ENCODE measurements at places on chromosomes 12 and 14.

DNA sequence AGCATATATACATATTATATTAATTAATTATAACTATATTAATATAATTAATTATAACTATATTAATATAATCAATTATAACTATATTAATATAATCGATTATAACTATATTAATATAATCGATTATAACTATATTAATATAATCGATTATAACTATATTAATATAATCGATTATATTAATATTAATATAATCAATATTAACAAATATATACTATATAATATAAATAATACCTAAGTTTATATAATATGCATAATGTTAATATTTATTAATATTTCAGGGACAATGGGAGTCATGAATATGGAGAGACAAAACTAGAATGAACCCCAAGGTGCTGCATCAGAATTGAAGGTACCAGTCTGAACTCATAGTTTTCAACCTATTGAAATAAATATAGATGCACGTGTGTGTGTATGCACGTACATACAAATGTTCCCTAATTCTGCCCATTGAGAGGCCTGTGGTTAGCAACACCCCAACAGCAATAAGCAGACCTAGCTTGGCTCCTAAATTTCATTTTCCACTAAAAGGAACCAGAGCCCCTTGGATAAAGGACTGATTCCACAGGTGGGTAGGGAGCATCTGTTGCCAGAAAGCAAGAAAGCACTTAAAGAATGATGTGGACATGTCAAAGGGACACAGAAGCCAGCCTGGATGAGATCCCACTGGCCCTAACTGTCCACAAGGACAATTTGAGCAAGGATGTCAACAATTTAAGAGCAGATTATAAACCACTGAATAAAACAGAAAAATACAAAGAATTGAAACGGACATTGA is 21.3 kb downstream of the SSH1 start:
- DNase-seq: no peak

DNA sequence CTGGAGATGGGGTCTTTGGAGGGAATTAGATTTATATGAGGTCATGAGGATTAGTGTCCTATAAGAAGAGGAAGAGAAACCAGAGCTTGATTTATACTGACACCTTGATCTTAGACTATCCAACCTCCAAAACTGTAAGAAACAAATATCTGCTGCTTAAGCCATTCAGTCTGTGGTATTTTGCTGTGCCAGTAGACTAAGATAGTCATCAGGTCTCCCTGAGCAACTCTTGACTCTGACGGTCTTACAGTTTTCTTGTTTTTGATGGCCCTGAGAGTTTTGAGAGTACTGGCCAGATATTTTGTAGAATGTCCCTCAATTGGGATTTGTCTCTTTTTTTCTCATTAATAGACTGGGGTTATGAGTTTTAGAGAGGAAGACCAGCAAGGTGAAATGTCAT is 51.7 kb downstream of the TSHR start:
- DNase-seq: no peak

DNA sequence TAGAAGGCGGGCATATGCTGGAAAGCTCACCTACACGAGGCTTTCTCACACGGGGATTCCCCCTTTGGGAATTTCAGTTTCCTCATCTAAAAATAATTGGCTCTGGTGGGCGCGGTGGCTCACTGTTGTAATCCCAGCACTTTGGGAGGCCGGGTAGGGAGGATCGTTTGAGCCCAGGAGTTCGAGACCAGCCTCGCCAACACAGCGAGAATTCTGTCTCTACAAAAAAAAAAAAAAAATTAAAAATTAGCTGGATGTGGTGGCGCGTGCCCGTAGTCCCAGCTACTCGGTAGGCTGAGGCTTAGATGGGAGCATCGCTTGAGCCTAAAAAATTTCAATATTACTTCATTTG is 400 bp upstream of the NDUFA12 start:
- no peak for DNase-seq

GRCh38 chr12:690466-690865 is 27.2 kb upstream of the NINJ2 start:
- no peak for DNase-seq

GRCh38 chr12:132493482-132494178 is 3.7 kb downstream of the FBRSL1 start:
- DNase-seq: no peak

DNA sequence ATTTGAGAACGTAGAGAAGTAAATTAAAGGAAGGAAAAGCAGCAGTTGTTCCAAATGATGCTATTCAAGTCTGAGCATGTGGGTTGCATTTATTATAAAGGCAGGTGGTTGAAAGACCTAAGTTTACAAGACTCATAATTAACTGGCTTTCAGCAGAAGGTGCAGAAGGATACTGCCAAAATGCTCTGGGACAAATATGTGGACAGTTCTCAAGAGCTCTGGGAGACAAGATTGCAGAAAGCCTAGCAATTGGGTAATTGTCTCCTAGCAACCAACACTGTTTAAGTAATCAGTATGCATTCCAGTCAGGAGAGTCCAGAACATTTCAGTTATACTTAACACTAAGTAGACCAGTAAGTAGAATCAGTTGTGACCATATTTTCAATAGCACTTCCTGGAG is 131.5 kb downstream of the GPR135 start:
- peak; percentile 55 for DNase-seq

DNA sequence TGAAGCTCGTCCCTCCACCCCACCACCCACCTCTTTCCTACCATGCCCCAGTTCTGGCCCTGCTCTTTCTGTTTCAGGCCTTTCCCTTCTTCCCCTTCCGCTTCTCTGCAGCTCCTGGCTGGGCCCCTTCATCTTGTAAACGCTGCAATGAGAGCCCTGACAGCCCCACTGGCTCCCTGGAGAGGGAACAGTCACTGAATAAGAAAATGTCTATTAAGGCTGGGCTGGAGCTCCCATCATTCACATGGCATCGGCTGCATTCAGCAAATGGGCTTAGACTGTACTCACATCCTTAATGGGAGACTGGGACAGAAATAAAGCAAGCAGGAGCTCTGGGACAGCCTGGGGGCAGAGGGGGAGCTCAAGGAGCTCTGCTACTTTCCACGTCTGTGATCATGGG is 45.2 kb upstream of the TUNAR start:
- DNase-seq: no peak

DNA sequence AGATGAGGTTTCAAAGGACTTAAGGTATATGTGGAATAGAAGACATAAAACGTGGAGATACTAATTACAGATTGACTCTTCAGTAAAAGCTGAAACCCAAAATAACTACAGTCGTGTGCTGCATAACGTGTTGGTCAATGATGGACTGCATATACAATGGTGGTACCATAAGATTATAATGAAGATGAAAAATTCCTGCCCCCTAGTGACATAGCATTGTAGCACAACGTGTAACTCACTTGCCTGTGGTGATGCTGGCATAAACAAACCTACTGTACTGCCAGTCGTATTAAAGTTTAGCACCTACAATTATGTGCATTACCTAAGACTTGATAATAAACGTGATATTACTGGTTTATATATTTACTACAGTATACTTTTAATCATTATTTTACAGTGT is 150.3 kb downstream of the LRRK2 start:
- no peak for DNase-seq

DNA sequence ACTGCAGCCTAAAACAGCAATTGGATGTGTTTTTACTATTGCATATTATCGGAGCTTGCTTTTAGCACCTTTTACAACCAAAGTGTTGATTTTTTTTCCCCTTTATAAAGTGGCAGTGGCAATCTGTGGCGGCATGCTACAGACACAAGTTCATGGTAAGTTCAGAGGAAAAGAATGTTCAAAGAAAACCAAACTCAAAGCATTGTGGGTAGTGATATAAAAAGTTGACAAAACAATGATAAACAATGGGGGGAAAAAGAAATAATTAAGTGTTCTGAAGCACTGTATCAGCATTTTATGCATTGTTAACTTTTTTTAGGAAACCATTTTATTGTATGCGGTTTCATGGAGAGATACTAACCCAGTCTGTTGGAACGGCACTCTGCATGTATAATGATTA is 492.0 kb upstream of the SOX5 start:
- DNase-seq: peak; percentile 16

- no peak for DNase-seq
These were observed 25.6 kb upstream of the PTHLH start for GRCh38 chr12:27998170-27998569.

- DNase-seq: no peak
These were observed 313.6 kb upstream of the RTL1 start for GRCh38 chr14:101217080-101217463.

DNA sequence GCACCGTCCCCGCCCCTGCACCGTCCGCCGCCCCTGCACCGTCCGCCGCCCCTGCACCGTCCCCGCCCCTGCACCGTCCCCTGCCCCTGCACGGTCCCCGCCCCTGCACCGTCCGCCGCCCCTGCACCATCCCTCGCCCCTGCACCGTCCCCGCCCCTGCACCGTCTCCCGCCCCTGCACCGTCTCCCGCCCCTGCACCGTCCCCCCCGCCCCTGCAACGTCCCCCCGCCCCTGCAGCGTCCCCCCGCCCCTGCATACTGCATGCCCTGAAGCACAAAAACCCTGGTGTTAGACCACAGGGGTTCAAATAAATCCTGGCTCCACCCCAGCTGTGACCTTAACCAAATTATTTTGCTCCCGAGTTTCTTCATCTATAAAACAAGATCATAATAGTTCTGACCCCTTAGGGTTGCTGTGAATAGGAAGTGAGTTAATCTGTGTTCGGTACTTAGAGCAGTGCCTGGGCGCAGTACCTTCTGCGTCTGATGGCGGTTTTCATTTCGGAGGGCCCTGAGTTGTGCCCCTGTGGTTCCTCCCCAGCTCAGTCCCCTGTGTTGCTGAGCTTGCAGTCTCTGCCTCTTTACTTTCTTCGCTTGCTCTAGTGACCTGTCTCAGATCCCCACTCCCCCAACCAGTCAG is 38.1 kb downstream of the ESRRB start:
- peak; percentile 56 for DNase-seq

GRCh38 chr14:84777356-84777755 is 752.6 kb upstream of the FLRT2 start:
- DNase-seq: no peak

DNA sequence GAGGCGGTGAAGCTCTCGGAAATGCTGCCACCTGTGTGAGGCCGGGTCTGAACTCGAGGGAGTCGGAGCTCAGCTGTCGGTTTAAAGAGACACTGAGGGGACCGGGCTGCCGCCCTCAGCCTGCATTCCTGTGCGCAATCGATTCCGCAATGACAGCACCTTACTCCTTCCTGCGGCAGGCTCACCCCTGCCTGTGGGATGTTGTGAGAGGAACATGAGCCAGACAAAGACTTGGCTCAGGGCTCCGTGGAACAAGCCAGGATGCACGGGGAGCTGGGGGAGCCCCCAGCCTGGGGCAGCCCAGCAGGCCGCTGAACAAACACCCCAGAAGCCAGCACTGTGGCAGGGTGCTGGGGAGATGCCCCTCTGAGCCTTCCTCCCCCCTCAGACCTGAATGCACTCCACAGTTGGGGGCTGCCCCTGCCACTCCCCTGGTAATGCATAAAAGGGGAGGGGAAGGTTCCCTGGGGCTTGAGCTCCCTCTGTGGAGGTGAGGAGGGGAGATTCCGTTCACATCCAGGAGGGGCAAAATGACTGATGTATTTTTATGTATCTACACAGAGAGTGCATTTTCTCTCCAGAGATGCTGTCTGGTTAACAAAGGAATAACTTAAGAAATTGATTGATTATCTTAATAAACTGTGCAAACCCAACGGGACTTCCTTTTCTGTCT is 20.6 kb downstream of the RFLNA start:
- DNase-seq: no peak

GRCh38 chr12:115880238-115880637 is 397.3 kb downstream of the MED13L start:
- no peak for DNase-seq

- no peak for DNase-seq
These were observed 38.9 kb upstream of the RASSF3 start for GRCh38 chr12:64571411-64571810.

DNA sequence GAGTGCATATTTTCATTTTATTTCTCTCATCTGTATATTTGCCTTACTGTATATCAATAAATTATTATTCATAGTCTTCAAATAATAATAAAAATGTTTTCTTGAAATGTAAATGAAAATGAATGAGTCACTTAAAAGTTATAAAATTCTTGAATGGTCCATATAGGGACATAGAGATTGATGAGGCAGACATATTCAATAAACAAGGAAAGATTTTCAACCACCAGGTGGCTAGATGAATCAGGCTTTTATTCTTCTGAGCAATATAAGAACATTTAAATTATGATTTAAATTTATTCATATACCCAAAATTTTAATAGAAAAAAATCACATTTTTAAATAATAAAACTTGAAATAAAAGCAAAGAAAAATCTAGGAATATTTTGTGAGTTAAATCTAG is 249.5 kb downstream of the ACSS3 start:
- DNase-seq: no peak

- DNase-seq: no peak
These were observed 45.0 kb upstream of the STRN3 start for GRCh38 chr14:31071151-31071550.

GRCh38 chr12:6416596-6416995 is 28.2 kb upstream of the CD27 start:
- no peak for DNase-seq

- DNase-seq: no peak
These were observed 72.0 kb upstream of the TBX5 start for GRCh38 chr12:114477989-114478395.

DNA sequence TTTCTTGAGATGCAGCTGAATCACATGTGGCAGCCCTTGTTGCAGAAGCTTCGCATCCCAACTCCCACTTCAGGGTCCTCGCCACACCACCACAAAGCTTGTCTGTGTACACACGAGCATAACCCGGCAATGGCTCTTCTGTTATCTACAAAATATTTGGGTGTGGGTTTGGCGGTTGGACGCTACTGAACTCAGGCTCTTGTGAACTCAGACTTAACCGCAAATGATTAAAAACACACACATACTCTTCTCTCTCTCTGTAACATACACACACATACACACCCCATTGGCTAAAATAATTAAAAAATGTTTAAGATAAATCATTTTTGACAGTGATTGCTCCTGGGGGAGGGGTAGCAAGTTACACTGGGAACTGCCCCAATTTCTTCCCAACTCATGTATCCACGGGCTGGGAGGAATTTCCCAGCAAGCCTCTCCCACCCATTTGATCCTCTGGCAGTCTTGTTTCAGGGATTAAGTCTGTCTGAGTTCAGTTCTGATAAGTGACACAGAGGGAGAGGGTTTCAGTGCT is 63.7 kb upstream of the MANSC4 start:
- DNase-seq: no peak

- peak; percentile 76 for DNase-seq
These were observed 55.0 kb downstream of the PHETA1 start for GRCh38 chr12:111313833-111314259.

DNA sequence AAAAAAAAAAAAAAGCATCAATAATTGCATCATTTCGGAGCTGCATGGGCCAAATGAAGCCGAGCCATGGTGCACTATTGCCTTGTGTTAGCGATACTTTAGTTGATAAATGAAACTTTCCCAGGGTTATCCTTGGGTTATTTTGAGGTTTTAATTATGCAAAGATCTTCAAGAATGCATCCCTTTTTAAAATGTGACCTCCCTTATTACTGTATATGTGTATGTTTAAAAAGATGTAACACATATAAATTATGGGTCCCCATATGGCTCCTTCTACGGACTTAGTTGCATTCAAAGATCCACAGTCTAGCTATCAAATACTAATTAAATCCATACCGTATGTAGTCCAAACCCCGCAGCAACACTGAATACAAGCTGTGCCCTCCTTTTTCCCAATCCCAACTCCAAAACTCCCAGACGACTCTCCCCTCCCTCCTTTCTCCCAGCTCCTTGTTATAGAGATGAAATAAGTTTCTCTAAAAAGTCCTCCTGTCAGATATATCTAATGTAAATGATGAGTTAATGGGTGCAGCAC is 129.3 kb upstream of the MAP1LC3B2 start:
- DNase-seq: no peak
